ENCODE measurements at places on chromosomes 16 and 17.

DNA sequence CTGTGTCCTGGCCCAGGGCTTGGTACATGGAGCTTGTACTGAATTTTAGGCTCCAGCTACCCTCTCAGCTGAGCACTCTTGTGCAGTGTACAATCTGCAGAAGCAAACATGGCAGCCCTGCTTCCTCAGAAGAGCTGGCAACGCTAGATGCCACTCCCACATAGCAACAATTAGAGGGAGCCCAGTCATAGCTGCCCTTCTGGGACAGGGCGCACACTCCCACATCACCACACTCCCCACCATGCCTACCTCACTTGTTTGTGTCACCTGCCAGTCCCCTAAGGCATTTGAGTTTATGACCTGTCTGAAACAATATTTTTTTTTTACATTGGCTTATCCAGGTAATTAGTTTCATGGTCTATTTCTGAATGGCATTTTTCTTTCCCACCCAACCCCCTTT, 72.3 kb downstream of the C17orf67 start:
- DNase-seq: no peak

- DNase-seq: no peak
These were observed 192.4 kb upstream of the GSE1 start for GRCh38 chr16:85420501-85421337.

GRCh38 chr17:43832168-43832975, 574 bp downstream of the MPP3 start:
- no peak for DNase-seq

DNA sequence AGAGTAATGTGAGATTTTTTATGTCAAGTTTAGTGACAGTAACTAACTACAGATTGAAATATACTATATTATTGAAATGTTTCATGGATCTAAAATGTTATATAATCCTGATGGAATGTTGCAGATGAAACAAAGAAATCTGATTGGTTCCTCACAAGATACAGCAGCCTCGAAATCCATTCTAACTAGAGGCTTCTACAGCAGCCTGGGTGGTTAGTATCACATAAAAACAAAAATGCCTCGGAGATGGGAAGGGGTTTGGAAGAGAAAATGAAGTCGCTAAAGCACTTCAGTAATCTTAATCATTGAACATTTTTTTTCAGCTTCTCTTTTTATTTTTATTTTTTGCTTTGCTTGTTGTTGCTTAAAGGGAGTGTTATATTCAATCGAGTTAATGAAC, 75.2 kb downstream of the TANC2 start:
- DNase-seq: no peak

- DNase-seq: no peak
These were observed 20.5 kb upstream of the ITGA3 start for GRCh38 chr17:50035421-50035879.

DNA sequence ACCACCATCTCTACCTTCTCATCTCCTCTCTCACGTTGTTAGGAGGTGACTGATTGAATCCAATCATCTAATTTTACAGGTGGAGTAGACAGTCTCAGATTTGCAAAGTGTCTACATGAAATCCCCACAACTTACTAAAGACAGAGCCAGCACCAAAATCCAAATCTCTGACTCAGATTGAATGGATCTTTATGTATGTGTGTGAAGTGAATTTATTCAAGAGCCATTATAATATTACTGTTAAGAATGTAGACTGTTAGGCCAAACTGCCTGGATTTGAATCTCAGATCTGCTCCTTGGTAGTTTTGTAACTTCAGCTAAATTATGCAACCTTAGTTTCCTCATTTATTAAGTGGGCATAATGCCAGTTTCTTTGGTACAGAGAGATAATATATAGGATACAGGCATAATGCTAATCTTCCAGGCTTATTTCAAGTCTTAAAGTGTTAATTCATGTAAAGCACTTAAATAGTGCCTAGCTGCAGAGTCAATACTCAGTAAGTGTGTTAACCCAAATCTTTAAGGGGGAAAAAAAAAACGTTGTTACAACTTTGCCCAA, 12.7 kb downstream of the CNEP1R1 start:
- no peak for DNase-seq

GRCh38 chr17:35809855-35810461, 674 bp downstream of the TAF15 start:
- no peak for DNase-seq

DNA sequence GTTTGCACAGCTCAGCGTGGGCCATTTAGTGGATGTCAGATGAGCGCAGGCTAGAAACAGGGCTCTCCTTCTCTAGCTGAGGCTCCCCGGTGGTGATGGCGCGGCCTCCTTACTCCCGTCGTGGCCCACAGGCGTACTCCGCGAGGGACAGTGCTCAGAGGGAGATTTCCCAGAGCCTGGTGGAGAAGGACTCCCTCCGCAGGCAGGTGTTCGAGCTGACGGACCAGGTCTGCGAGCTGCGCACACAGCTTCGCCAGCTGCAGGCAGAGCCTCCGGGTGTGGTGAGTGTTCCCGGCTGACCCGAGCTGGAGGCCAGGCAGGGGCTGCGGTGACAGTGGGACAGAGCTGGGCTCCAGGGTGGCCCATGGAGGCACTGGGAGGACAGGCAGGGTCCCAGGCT, 21.4 kb downstream of the CARD14 start:
- DNase-seq: no peak

DNA sequence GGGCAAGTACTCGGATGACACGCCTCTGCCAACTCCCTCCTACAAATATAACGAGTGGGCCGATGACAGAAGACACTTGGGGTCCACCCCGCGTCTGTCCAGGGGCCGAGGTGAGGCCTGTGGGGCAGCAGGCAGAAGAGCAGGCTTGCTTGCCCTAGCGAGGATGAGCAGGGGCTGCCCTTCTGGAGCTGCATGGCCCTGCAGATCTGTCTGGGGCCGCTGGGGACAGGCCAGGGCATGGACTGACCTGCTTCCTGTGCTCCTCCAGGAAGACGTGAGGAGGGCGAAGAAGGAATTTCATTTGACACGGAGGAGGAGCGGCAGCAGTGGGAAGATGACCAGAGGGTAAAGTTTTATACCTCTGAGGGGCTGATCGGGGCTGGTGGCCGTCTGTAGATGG, 5.3 kb downstream of the DHX38 start:
- DNase-seq: no peak

GRCh38 chr16:3065742-3066439, 451 bp downstream of the IL32 start:
- no peak for DNase-seq

DNA sequence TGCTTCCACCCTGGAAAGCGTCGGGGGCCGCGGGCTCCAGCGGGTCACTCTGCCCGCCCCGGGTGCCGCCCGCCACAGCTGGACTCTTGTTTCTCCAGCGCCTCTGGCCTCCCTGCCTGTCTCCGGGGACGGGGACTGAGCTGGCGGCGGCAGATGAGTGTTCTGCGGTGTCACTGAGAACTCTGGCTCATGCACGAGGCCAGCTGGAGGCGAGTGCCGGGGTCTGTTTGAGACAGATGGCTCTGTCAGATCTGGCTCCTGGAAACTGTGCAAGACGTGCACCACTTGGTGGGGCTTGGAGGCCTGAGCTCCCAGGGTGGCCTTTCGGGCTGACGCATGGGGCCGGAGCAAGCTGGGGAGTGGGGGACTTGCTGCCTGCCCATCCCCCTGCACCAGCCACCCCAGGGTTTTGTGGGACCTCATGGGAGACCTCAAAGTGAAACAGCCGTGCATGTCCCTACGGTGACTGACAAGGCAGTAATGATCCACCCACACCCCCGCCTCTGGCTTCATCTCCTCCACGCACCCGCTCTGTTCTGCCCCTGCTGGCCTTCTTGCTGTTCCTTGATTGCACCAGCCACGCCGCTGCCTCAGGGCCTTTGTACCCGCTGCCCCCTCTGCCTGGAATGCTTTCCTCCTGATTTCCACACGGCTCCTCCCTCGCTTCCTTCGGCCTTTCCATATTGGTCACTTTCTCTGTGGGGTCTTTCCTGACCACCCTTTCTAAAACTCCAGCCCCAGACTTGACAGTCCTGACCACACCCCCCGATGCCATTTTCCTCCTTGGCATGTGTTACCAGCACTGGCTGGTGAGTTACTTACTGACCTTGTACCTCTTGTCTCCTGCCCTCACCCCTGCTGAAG, 174.9 kb upstream of the CIBAR2 start:
- peak; percentile 26 for DNase-seq

DNA sequence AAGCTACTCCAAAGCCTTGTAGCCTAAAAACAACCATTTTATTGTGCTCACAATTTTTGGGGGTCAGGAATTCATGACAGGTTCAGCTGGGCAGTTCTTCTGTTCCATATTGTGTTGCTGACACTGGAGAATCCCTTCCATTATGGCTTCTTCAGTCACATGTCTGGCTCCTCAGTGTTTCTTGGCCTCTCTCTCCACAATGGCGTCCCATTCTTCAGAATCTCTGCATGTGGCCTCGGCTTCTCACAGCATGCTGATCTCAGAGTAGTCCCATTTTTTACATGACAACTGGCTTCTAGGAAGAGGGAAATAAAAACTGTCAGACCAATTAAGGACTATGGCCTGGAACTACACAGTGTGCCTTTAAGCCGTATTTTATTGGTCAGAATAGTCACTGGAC, 49.7 kb downstream of the NF1 start:
- DNase-seq: no peak

DNA sequence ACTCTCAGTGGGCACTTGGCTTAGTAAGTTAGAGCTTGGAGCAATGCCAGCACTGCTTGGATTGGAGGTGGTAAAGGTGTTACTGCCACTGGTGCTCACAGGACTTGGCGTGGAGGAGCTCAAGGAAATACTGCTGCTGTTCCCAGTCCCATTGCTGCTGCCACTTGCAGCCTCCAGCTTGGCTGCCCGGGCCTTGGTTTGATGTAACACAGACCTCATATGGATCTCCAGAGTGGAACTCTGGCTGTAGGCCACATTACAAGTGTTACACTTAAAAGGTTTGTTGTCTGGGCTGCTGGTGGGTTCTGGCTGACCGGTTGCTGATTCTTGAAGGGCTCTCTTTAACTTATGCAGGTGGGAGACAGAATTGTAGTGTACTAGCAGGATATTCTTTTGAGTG, 250.3 kb downstream of the ZFHX3 start:
- DNase-seq: no peak

DNA sequence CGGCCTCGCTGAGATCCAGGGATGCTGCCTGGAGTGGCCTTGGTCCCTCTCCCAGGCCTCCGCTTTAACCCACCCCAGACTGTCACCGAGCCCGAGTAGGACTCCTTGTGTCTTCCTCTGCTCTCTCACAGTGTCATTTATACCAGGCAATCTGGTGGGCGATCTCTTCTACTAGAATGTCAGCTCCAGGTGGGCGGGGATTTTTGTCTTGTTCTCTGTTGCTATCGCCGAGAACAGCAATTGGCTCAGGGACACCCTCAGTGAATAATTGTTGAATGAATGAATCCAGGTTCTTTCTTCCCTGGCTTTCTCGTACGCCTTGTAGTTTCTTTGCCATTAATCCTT, 591 bp downstream of the DHX38 start:
- no peak for DNase-seq

- no peak for DNase-seq
These were observed 29.7 kb upstream of the GFOD2 start for GRCh38 chr16:67748834-67749233.

DNA sequence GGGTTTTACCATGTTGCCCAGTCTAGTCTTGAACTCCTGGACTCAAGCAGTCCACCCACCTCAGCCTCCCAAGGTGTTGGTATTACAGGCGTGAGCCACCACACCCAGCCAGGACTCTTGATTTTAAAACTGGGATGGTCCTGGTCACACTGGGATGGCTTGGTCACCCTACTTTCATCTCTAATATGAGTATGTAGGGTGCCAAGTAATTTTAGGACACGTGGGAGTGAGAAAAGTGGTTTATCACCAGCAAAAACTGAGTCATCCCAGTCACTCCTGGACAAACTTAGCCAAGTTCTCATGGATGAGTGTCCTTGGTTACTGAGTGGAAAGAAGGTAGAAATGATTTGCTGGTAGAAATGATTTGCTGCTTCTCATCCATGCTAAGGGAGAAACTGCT, 9.9 kb downstream of the CLEC19A start:
- no peak for DNase-seq

- no peak for DNase-seq
These were observed 28.3 kb downstream of the VPS35L start for GRCh38 chr16:19583665-19584300.

- DNase-seq: no peak
These were observed 122.7 kb upstream of the ZFHX3 start for GRCh38 chr16:73170612-73171038.

DNA sequence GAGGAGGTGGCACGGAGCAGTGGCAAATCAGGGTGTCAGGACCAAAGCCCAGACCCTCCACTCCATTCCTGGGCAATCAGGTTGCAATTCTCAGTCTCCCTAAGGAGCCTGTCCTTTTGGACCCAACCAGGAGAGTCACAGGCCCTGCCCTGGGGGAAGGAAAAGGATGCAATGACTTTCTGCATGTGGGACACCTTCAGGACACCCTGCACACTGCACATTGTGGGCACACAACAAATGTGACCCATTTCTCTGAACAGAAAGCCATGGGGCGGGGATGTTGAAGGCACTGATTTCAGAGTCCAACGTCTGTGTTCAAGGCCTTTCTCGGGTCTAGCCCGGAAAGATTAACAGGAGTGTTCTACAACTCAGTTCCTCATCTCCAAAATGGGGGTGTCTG, 286.2 kb upstream of the FOXF1 start:
- DNase-seq: no peak

- no peak for DNase-seq
These were observed 8.6 kb downstream of the CEP95 start for GRCh38 chr17:64515419-64515818.

GRCh38 chr17:7834542-7834956, 532 bp downstream of the KDM6B start:
- no peak for DNase-seq

- no peak for DNase-seq
These were observed 25.9 kb upstream of the PVALEF start for GRCh38 chr17:81139428-81139827.

DNA sequence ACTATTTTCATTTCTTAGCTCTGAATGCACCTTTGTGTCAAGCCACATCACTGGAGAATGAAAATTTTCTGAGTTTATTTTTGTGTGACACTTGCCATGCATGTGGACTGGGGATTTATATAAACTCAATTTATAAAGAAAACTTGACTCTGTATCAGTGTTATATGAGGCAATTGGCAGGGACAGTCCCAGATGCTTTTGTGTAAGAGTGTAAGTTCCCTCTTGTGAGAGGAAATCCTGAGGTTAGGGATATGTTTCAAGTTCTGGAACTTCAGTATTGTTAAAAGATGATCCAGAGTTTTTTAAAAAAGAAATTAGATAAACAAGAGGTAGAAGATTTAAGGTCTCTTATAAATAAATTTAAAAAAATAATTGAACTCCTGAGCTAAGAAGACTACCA, 10.9 kb upstream of the CCL8 start:
- no peak for DNase-seq

DNA sequence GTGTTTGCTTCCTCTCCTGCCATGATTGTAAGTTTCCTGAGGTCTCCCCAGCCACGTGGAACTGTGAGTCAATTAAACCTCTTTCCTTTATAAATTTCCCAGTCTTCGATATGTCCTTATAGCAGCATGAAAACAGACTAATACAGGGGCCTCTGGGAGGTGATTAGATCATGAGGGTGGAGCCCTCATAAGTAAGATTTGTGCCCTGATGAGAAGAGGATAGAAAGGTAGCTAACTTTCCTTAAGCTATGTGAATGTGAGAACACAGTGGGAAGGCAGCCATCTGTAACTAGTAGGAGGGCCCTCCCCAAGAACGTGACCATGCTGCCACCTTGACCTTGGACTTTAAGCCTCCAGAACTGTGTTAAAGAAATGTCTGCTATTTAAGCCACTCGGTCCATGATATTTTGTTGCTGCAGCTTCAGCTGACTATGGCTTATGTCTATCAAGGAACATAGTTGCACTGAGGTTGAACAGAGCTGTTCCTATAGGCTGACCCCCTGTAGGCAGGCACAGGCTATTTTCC, 30.7 kb downstream of the WWOX start:
- DNase-seq: no peak
